Gastroesophageal sphincter (tissue), 4 donors: ENCODE measurements at places on chromosomes 2 and 18. TPM values are rescaled to one million over a fixed set of nuclear protein-coding genes. Genes with fewer than 3 reads are reported as not detected.

Gene MCM6
- 8.2 TPM for total RNA-seq

DNA sequence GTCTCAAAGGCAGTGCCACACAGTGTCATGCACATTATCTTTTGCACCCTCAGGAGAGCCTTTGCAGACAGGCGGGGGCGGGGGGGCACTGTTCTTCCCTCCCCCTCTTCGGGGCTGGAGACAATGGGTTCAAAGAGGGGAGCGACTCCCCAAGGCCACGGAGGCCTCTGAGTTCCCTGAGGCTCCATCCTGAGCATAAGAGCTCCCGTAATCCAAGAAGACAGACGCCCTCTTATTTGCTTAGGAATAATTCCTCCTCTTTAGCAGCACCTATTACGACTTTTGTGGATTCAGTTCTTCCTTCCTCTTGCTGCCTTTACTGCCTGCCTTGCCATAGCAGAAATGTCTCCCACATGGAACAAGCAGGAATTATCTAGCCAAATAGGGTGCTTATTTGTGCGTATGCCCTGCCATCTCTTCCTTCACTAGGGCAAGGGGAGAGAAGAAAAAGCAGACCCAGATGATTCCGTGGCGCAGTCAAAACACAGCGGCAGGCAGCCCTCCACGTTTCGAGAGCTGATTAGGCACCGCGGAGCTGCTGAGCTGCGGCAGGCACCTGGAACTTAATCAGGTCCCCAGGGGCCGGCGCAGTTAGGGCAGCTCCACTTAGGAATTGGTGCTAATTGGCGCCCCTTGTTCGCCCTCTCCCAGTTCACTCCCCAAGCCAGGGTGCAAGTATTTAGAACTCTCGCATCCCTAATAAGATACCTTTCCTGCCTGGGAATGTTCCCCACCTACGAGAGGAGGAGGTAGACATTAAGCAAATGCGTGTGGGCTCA, 233.4 kb upstream of the MYT1L start:
- no peak for ATAC-seq

DNA sequence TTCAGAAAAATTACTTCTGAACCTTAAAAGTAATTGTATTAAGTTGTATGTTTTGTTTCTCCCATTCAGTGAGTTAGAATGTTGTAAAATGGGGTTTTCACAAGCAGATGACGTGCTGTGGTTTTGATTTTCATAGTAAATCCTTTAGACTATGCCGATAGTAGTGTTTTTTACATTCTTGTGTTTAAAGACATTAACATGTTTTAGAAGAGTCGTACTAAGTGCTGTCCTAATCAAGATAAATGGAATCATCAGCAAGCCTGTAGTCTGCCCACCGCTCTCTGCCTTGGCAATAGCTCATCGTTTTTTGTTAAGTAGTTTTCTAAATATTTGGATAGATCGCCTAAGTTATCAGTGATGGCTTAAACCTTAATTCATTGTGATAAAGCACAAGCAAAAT, 21.5 kb downstream of the PKP4 start:
- ATAC-seq = no peak

Gene CDH19
- total RNA-seq = 24.9 TPM

DNA sequence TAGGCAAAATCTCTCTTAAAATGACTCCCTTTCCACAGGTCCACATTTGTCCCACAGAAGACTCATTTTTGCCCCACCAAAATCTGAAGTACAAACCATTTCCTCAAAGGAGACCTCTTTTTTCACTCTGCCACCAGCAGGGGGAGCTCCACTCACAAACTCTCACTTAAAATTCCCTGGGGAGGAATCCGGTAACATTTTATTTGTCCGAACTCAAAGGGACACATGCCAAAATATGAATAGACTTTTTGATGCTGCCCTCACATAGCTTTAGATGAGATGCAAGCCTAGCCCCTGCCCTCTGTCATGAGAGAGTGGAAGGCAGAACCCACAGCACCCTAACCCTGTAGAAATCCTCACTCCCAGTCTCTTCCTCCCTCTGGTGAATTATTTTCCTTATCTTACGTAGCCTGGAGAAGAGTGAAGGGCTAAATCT, 57.1 kb downstream of the RMDN2 start:
- no peak for ATAC-seq

- peak; percentile 55 for ATAC-seq
Measured at GRCh38 chr2:72033636-72034035, 114.0 kb downstream of the CYP26B1 start.

GRCh38 chr2:101296371-101296770, 12.1 kb downstream of the RNF149 start:
- ATAC-seq = no peak

Gene SERPINB4
- total RNA-seq = 1.9 TPM

DNA sequence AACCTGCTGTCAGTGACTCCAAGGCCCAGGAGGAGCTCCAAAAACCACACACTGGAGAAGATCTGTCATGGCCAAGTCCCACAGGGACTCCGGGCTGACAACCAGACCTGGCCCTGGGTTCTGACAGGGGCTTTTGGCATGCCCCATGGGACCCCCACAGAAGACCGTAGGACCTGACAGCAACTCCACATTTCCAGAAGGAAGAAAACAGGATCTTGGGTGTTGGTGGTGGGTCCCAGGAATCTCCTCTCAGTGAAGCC, 275.9 kb upstream of the HS6ST1 start:
- ATAC-seq = no peak

DNA sequence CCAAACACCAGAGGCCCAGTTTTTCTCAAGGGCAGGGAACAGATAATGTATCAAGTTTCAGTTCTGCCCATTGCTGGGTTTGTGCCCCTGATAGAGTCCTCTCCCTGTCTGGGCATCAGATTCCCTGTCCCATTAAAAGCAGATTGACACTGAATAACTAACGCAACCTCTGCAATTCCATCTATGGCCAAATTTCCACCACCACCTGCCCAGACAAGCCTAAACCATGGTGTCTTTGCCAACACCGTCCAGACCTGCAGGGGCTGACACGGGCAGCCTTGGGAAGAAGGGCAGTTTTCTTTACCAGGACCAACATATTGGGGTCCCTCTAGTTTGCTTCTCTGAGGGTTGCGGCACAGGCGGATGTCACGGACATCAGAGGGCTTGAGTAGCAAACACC, 26.4 kb upstream of the PAX8 start:
- ATAC-seq = no peak

Gene SIX3
- total RNA-seq = not detected

Gene IGFBP5
- 831 TPM for total RNA-seq

Gene CTLA4
- total RNA-seq = not detected

DNA sequence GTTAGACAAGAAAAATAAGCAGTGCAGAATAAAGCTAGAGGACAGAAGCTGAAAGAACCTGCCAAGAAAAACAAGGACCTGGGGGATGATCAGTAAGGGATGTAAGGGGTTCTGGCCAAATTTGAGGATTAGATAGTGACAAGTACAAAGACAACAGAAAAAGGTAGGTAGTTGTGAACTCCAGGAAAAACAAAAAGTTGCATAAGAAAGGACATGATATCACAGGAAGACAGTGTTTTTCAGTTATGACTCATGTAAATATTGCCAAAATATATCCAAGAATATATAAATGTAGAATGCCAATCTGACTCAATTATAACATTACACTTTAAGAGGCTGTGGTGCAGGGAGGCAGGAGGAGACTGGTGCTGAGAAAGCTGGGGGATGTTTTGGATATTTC, 209.8 kb upstream of the SH3BP4 start:
- ATAC-seq = no peak

Gene ELP2
- total RNA-seq = 59.5 TPM

- no peak for ATAC-seq
Measured at GRCh38 chr2:71235930-71236587, 9.2 kb upstream of the PAIP2B start.

GRCh38 chr2:109384308-109385271, 229.2 kb downstream of the SEPTIN10 start:
- no peak for ATAC-seq

- ATAC-seq = no peak
Measured at GRCh38 chr18:40367576-40367975, 1587.5 kb upstream of the PIK3C3 start.

GRCh38 chr2:58401936-58402335, 160.8 kb upstream of the FANCL start:
- ATAC-seq = no peak
